H54 (cell line): ENCODE measurements at places on chromosomes 5 and 9.
A peak's percentile ranks its signal among the peaks of the same experiment; 100 is the strongest.

DNA sequence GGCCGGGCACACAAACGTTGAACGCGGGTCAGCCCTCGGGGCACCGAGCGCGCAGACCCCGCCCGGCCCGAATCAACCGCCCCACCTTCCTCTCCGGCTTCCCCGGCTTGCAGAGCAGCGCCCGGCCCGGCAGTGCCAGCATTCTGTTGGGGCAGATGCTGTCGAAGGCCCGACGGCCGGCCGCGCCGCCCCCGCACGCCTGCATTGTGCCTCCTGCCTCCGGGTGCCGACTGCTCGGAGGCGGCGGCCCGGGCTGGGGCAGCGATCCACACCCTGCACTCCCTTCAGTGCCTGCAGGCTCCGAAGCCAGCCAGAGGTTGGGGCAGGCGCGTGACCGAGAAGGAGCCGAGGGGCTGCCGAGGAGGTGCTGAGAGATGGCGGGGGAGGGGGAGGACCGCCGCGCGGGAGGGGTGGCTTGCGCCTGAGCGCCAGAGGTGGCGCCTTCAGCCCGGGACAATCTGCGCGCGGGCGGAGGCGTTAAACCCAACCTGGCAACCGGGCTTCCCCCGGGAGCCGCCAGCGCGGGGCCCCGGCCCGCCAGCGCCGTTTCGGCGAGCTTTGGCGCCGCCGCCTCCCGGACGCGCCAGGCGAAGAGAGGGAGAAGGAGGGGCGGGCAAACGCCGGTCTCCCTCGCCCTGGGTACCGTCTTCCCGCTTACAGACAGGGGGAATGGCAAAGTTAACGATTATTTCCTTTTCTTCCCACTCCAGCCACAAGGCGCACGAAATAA lies at the start of gene MCIDAS:
MCIDAS (minus strand) TSS at position 382 of the 730 bp plus-strand sequence; CDS start at position 205, 177 bp downstream.
- DNase-seq, result peak; percentile 81

- DNase-seq, result no peak
These were observed 358.3 kb downstream of the SEMA5A start for GRCh38 chr5:9187614-9188013.

DNA sequence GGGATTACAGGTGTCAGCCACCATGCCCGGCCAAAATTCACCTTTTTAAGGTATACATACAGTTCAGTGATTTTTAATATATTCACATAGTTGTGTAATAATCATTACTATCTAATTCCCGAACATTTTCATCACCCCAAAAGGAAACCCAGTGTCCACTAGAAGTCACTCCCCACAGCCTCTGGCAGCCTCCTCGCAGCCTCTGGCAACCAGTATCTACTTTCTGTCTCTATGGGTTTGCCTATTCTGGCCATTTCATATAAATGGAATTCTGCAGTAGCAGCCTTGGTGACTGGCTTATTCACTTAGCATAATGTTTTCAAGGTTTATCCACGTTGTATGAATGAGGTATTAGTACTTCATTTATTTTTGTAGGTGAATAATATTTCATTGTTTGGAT lies 59.0 kb downstream of the UBAP1 start:
- DNase-seq, result no peak

- no peak for DNase-seq
These were observed 61.7 kb downstream of the PDE8B start for GRCh38 chr5:77272206-77272605.

- no peak for DNase-seq
These were observed 196.6 kb downstream of the FANCC start for GRCh38 chr9:95120781-95121370.

DNA sequence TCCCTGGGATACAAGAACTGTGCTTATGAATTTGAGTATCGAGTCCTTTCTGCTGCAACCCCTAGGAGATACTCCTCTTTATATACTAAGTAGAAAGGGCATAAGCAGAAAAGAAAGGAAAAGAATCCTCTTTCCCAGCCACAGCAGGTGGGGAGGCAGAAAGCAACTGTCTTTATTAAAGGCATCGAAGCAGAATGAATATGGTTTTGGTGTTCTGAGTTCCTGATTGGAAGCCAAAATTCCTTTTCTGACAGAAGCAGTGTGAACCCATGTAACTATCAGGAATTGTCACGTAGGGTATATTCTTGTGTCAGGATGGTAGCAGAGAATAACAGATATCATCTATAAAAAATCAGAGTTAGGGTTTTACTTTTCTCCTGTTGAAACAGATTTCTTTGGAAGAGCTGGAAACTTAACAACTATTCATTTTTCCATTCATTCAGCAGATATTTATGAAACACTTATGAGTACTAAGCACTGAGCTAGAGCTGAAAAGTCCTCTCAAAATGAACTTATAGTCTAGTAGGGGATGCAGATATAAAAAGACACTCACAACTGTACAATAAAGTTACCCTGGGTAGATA lies 96.5 kb upstream of the LHFPL2 start:
- DNase-seq, result no peak

- no peak for DNase-seq
These were observed 20.1 kb upstream of the HAPLN1 start for GRCh38 chr5:83740741-83741140.

- DNase-seq, result no peak
These were observed 753.3 kb downstream of the IRX1 start for GRCh38 chr5:4348919-4349318.

DNA sequence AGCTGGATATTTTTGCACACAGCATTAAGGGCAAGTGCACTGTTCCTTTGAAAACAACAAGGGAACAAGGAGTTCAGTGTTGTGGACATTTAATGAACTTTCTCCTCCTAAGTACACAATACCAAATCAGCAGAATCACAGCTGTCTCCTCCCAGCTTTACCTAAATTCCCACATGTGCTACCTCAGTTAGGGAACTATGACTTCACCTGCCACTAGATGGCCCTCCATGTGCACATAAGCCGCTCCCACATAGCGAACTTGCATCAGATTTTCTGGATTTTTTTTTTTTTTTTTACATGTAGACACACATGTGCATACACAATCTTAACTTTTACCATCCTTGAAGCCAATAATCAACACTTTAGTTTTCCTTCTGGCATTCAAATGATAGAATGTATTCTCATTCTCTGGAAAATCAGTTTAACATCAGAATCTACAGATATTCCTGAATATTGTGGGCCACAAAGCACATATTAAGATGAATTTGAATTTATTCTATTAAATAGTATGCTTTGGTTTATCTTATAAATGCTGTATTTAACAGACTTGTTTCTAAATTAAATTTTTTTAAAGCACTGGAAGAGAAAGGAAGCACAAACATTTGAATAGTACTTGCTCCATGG lies 123.6 kb downstream of the PALM2AKAP2 start:
- peak; percentile 68 for DNase-seq

DNA sequence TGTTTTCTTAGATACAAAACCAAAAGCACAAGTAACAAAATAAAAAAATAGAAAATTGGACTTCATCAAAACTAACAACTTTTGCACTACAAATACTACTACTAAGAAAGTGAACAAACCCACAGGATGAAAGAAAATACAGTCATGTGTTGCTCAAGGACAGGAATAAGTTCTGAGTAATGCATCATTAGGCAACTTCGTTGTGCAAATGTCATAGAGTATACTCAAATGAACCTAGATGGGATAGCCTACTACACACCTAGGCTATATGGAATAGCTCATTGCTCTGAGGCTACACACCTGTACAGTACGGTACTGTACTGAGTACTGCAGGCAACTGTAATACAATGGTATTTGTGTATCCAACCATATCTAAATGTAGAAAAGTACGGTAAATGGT lies 88.3 kb downstream of the RAPGEF1 start:
- DNase-seq, result no peak

DNA sequence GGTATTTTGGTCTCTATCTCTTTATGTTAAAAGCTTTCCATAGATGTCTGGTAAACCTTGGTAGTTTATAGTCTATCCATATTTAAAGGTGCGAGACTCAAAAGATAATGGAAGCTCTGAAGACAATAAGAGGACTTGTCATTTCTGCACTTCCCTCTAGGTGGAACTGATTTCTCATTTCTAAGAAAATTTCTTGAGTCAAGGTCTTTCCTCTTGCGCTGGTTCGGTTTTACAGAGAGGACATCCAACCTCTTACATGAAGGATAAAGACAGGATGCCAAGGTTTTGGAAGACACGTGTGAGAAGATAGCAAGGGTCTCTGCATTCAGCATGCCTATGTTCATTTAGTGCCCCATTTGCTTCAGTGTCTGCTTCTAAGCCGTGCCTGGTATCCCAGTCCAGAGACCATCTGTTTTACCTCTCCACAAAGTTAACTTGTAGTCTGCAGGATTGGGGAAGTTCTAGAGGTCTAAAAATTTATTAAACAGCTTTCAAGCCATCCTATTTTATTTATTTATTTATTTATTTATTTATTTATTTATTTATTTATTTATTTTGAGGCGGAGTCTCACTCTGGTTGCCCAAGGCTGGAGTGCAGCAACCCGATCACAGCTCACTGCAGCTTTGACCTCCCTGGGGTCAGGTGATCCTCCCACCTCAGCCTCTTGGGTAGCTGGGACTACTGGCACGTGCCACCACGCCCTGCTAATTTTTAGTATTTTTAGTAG lies 41.6 kb downstream of the KIAA1191 start:
- DNase-seq, result no peak

DNA sequence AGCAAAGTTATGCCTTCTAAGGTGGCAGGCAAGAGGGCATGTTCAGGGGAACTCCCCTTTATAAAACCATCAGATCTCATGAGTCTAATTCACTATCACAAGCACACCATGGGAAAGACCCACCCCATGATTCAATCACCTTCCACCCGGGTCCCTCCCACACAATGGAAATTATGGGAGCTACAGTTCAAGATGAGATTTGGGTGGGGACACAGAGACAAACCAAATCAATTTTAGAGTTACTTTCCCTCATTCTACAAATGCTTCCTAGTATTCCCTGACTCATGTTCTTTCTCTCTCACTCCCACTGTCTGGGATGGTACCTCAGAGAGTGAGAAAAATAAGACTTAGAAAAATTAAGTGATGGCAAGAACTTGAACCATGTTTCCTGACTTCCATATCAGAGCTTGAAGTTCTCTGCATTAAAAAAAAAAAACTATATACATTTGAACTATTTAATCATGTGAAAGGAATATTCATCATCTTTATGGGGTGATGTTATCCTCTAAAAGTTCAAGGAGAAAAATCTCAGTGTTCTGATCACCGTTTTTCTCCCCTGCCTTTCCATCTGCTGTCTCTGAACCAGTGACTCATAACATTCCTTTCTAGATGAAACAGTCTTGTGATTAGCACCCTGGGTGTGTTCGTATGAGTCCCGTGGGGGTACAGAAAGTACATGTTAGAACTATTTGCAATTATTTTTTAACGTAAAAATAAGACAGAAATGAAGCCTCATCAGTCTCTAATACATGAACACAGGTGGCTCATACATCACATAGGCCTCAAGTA lies 282.9 kb downstream of the SLF1 start:
- DNase-seq, result peak; percentile 14

- DNase-seq, result no peak
These were observed 121.4 kb downstream of the DMRT2 start for GRCh38 chr9:1171546-1171945.

- no peak for DNase-seq
These were observed 2.5 kb downstream of the TMEM252 start for GRCh38 chr9:68538200-68538599.

- DNase-seq, result no peak
These were observed 246.4 kb downstream of the ACTL7B start for GRCh38 chr9:108609227-108609896.

GRCh38 chr5:143716881-143717280 lies 95.1 kb upstream of the HMHB1 start:
- no peak for DNase-seq

DNA sequence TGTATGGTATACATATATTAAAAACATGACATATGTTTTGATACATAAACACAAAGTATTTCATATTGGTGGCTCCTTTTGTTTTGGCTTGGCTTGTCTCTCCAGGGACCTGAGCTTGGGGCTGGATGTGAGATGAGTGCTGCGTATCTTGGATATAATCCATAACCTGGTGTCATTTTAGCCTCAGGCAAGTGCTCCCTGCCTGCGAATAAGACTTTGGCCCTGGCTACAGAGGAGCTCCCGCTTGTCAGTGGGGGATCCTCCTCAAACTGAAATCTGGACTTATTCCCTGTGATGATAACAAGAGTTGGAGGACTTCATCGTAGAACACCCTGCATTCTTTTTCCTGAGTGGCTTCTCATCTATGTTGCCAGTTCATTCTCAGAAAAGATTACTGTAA lies 341.7 kb upstream of the CLINT1 start:
- DNase-seq, result no peak

- DNase-seq, result no peak
These were observed 33.9 kb downstream of the LMNB1 start for GRCh38 chr5:126810596-126811380.

- DNase-seq, result no peak
These were observed 44.4 kb downstream of the TNFAIP8 start for GRCh38 chr5:119400245-119400644.

- no peak for DNase-seq
These were observed 82.6 kb upstream of the PHYKPL start for GRCh38 chr5:178314961-178315820.

DNA sequence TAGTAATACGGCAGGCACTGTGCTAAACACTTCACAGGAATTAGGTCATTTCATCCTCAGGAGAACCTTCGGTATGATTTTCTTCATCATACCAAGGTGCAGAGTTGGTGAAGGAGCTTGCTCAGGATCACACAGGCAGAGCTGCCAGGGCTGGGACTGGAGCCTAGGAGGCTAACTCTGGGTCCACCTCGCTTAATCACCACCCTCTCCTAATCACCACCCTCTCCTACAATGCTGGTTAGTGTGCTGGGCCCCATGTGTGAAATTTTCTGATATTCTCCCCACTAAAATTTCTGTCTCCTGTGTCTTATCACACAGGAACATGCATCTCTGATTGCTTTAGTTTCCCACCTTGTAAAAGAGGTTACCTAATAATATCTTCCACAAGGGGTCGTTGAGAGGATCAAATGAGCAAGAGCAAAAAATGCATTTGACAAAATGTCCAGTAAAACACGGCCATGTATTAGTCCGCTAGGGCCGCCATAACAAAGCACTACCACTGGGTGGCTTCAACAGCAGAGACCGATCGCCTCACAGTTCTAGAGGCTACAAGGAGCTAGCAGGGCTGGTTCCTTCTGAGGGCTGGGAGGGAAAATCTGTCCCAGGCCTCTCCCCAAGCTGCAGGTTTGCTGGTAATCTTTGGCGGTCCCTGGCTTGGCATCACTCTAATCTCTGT lies 128.2 kb upstream of the NFIB start:
- DNase-seq, result no peak

DNA sequence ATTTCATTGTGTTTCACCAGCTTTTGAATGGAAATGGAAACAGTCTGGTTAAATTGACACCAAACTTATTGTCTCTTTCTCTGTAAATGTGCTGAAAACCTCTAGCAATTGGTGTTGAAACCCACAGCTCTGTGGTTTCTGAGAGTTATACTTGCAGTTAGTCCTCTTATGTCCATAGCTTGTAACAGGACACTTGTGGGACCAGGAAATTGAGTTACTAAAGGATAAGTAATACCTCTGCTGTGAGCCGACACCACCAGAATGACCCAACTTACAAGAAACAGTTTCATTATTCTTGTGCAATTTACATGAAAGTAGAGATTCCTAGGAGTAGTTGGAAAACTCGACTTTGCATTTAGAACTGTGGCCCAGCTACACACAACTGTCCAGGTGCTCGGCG lies 191.5 kb downstream of the CFAP90 start:
- no peak for DNase-seq
